CD4-positive, alpha-beta T cell treated with Interleukin-10 for 1 hour (primary cell): ENCODE measurements at places on chromosomes 12 and 14.
A peak's percentile ranks its signal among the peaks of the same experiment; 100 is the strongest.

GRCh38 chr14:90242444-90242843, 13.9 kb upstream of the PSMC1 start:
- no peak for DNase-seq

- no peak for DNase-seq
Measured at GRCh38 chr12:74286254-74286653, 251.4 kb upstream of the ATXN7L3B start.

DNA sequence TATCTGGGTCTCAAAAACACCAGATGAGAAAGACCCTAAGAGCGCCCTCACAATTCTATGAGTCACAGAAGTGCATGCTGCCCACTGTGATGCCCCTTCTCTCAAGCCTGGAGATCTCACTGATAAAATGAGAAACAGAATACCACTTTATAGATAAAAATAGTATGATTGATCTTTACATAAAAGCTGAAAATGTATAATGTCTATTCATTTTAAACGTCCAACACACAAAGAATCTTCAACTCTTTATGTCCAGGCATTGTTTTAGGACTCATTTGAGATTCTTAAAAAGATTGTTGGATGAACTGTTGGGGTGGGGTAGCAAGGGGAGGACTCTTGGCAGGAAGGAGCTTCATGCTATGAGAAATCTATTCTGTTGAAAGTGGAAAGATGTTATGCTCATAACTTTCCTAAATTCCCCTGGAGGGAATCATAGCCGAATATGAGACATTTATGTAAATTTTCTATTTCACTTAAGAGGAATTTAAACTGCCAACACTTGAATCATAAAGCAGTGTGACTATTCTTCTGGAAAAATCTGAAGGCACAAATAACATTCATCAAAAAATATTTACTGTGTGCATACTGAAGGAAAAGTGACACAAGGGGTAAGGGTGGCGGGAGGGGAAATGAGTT, 174.6 kb downstream of the STXBP6 start:
- no peak for DNase-seq

DNA sequence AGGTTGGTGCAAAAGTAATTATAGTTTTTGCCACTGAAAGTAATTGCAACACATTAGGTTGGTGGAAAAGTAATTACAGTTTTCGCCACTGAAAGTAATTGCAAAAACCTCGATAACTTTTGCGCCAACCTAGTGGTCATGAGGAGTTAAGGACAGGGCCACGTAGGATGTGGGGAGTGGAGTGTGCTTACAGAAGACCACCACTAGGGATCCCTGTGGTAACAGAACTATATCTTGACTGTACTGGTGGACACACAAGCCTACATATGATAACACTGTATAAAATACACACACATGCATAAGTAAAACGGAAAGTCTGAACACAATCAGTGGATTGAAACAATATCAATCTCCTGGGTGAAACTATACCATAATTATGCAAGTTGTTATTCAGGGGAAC, 187.4 kb upstream of the ABCD2 start:
- DNase-seq: no peak

GRCh38 chr12:33313476-33313875, 126.1 kb downstream of the SYT10 start:
- DNase-seq: no peak

DNA sequence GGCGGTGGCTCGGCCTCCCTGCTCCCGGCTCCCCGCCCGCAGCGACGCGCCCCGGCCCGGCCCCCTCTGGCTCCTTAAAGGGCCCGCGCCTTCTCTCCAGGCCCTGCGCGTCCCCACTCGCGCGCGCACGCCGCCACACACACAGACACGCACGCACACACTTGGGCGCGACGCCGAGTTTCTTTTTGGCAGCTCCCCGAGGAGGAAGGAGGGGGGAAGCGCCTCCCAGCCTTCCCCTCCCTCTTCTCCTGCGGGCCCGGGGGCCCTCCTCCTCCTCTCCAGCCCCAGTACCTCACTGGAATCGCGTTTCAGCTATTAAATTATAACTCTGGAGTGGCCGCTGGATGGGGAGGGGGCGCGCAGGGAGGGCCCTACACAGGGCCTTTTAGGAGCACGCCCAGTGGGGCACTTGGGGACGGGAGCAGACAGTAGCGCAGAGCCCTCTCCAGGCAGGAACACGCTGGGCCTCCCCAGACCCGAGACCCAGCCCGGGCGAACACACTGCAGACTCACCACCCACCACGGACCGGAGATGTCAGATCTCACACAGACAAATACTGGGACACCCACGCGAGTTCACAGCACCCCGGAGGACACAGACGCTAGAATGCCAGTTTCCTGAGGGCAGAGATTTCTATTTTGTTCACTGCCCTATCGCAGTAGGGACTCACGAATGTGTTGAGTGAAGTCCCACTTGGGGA, 411 bp upstream of the NCOR2 start:
- DNase-seq: peak; percentile 90

GRCh38 chr14:61523751-61524150, 171.6 kb upstream of the HIF1A start:
- no peak for DNase-seq

- no peak for DNase-seq
Measured at GRCh38 chr12:94714378-94715114, 64.2 kb upstream of the TMCC3 start.

- DNase-seq: peak; percentile 59
Measured at GRCh38 chr12:121649819-121650353, 19.6 kb downstream of the MORN3 start.

- DNase-seq: no peak
Measured at GRCh38 chr12:20596061-20596460, 99.1 kb upstream of the SLCO1C1 start.

DNA sequence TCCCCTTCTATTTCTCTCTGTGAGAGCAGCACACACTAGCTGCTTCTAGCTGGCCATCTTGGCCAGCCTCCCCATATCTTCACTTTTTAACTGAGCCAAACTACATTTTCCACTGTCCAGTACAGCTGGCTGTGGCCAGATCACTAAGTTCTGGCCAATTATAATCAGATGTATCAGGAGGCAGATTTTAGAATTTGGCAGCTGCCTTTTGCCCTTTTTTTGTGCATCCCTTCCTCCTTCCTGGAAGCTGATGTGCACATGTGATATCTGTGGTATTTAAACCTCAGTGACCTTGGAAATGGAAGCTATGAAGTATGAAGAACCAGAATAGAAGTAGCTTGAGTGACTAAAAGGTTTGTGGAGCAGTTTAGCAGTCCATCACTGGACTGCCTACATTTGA, 49.8 kb upstream of the ANO6 start:
- no peak for DNase-seq

DNA sequence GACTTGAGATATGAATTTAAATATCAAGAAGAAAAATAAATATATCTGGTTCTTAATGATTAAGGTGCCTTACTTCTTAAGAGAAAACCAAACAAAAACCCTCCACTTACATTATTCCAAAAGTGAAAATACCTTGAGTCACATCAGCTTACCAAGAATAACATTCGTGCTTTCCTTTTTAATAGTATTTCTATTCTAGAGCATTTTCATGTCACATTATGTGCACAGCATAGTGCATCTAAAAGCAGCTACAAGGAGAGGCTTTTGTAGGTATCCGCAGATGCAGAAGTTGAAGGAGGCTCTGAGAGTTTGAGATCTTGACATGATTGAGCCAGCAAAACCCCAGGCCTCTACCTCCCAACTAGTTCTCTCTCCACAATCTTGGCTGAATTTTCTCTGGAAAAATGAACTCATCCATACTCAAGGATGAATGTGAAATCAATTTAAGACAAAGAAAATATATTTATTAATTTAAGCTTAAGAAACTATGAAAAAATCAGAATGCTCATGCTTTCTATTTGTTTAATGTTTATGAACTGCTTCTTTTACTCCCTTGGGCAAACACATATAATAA, 275.0 kb downstream of the AKAP6 start:
- DNase-seq: no peak

- DNase-seq: no peak
Measured at GRCh38 chr12:111457071-111457470, 51.3 kb downstream of the SH2B3 start.

DNA sequence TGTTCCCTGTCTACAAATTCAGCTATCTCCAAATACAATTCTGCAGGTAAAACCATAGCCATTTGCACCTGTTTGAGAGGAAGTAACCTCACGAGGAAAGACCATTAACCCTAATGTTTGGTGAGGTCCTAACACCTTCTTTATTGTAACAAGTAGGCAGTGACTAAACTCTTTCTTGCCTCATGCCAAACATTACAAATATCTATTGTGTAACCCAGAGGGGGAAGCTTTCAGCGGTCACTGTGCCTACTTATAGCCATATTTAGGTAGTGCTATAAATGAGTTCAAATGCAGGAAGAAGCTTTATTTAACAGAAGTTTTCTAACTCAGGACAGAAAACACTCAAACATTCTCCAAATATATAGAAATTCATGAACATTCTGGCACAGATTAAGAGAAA, 252.7 kb downstream of the LRFN5 start:
- no peak for DNase-seq

GRCh38 chr12:66707002-66707697, 28.3 kb upstream of the GRIP1 start:
- no peak for DNase-seq

GRCh38 chr14:24844011-24844410, 205.9 kb downstream of the STXBP6 start:
- no peak for DNase-seq

GRCh38 chr12:3755898-3756297, 3.0 kb upstream of the CRACR2A start:
- DNase-seq: no peak

DNA sequence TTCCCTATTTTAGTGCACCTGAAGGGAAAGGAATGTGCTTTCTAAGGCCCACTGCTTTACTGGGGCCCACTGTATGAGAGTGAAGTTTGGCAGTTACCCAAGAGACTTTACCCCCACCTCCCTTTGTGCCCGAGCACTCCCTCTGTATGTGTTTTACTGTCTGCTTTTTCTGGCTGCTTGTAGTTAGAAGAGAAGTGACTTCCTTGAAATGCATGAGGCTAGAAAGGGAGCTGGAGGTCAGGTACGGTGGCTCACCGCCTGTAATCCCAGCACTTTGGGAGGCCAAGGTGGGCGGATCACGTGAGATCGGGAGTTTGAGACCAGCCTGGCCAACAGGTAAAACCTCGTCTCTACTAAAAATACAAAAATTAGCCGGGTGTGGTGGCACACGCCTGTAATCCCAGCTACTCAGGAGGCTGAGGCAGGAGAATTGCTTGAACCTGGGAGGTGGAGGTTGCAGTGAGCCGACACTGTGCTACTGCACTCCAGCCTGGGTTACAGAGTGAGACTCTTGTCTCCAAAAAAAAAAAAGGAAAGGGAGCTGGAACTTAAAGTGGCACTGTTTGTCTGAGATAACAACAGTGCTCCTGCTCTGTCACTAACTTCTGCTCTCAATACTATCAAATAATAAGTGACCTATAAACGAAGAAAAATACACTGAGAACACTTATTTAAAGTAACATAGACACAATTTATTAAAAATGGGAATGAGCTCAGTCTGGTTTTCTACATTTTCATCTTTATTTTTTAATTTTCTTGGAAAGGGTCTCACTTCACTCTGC, 5.8 kb downstream of the TRIP11 start:
- DNase-seq: no peak

GRCh38 chr14:37018571-37019240, 153.7 kb downstream of the SLC25A21 start:
- DNase-seq: no peak

- DNase-seq: no peak
Measured at GRCh38 chr14:68016255-68016914, 196.8 kb downstream of the RAD51B start.

DNA sequence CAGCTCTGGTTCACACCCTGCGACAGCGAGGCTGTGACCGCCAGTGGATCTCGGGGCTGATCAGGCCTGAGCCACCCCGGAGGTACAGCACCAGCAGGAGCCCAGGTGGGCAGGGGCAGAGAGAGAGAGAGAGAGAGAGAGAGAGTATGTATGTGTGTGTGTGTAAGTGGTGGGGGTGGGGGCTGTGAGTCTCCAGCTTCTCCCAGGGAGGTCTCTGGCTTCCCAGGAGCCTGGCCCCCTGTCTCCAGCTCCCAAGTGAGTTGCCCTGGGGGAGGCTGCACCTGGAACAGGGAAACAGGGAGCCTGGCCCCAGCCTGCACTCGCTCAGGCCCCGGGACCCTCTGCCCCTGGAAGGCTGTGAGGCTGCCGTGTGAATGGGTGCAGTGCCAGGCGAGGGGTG, 2.0 kb downstream of the C14orf180 start:
- no peak for DNase-seq

DNA sequence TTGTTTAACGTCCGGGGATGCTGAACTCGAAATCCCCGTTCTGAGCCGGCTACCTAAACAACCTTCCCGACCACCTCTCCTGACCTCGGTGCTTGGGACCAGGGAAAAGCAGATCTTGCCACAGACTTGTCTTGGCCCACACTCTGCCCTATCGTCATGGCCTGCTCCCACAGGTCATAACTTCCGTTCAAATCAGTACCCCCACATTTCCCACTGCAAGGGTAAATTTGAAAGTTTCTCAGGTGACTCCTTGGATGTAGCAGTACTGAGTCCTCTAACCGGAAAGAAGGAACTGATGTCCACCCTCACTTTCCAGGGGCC, 612 bp upstream of the RBM23 start:
- no peak for DNase-seq

GRCh38 chr14:58245562-58245961, 919 bp downstream of the PSMA3 start:
- DNase-seq: no peak

DNA sequence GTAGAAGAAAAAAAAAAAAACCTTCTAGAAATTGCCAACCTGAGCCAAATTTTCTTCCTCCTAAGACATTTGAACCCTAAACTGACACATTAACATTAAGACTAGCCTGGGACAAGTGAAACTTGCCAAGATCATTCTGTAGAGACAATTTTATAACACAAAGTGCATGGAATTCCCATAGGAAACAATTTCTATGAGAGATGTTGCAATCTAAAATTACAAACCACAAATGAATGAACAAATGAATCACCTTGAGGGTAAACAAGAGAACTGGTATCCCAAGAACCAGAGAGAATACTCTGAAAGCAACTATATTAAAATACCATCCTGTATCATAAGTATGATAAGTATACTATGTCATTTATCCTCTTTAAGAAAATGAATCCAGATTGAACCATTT, 165.3 kb downstream of the DICER1 start:
- no peak for DNase-seq

GRCh38 chr14:79586989-79587598, 624.2 kb downstream of the DIO2 start:
- DNase-seq: no peak

DNA sequence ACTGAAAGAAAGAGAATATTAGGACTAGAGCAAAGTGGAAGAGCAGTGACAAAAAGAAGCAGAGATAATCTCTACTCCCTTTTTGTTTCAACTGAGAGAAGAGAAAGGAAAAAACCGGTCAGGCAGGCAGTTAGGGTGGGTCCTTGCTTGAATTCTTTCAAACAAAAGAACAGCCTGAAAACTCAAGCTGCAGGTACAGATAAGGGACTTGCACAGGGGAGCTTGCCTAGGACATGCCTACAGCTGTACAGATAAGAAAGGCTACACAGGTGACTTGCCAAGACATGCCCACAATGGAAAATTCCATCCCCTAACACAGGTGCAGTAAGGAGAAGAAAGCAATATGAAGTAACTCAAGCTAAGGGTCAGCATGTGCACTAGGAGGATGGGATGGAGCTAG, 532.2 kb upstream of the MIS18BP1 start:
- DNase-seq: no peak
